D341Med (cell line): ENCODE measurements at places on chromosomes 4 and X.
A peak's percentile ranks its signal among the peaks of the same experiment; 100 is the strongest.

DNA sequence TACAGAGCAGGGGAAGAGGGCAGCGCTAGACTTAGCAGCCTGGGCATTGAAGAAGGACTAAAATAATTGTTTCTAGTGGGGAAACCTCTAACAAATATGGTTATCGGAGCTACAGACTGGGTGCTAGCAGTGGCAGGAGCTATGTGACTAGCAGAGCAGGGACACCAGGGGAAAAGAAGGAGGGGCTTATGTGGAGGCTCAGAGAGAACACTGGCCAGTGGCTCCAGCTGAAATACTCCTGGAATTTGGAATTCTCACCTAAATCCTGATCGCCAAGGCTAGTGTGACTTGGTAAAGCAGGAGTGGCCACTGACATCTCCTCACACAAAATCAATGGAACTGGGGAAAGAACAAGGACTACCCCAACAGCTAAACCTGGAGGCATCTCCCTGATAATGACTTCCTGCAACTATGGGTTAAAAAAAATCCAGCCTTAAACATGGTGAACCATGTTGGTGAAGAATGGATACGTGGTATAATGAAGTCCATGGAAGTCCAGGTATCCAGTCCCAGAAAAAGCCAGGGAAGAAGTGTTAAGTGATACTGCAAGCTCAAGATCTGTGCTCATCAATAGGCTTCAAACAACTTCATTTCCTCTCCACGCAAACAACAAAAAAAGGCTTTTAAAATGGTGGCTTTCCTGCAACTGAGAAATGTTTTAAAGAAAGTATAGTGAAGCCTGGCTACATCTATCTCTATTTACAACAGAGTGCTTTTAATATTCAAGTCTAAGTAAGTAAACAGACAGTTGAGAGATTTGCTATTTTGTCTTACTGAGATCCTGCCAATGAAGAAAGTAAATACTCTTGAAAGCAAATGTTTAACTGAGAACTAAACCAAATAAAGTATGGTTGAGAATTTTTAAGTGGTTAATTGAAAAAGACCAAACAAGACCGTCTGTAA lies 1.8 kb downstream of the TAPT1 start:
- no peak for DNase-seq

DNA sequence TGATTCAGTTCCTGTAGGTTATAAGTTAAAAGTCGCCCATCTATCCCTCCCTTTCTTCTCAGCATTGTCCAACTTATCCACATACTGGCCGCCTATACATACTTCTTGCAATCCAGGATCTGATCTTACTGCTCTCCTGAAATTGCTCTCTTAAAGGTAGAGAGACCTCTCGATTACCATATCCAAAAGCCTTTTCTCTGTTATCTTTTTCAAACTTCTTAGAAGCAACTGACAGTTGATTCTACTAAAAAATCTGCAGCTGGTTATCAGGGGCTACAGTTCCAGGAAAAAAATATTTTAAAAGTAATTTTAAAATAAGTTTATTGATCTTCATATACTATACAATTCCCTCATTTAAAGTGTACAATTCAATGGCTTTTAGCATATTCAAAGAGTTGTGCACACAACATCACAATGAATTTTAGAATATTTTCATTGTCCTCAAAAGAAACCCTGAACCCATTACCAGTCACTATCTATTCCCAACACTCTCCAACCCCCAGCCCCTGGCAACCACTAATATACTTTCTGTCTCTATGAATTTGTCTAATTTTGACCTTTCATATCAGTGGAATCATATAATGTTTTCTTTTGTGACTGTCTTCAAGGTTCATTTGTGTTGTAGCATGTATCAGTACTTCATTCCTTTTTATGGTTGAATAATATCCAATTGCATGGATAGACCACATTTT lies 102.0 kb downstream of the HDAC8 start:
- DNase-seq, result no peak

DNA sequence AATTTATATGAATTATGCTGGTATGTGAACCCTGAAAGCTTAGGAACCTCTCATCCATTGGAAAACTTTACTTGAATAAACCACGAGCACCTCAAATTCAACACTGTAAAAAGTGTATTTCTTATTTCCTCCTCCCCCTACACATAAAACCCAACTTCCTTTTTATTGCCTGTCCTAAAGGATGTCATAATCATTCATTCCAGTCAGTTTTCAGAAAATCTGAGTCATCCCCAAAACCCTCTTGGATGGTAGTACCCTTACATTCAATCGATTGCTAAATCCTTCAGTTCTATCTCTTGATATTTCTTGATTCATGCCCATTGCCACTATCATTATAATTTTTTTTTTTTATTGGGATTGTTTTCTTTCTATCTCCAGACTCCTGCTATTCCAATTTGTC lies 91.1 kb upstream of the ATP8A1 start:
- no peak for DNase-seq

- DNase-seq, result no peak
Measured at GRCh38 chr4:119299260-119299671, 22.7 kb downstream of the FABP2 start.

DNA sequence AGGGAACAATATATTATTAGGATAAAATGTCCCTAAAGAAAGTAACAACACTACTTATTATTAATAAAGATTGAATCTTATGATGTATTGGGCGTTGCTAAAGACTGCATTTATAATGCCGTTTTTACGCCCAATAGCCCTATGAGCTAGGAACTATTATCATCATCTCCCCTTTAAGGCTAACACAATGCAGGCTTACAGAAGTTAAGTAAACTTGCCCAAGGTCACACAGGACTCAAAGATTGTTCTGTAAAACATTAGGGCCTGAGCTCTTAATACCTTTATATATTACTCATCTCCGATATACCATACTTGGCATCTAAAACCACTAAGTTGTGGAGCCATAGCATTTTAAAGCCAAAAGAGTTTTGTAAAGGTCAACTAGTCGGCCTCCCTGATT lies 149.5 kb downstream of the FAM13A start:
- no peak for DNase-seq

GRCh38 chr4:169256101-169256612 lies 14.6 kb downstream of the SH3RF1 start:
- DNase-seq, result no peak

DNA sequence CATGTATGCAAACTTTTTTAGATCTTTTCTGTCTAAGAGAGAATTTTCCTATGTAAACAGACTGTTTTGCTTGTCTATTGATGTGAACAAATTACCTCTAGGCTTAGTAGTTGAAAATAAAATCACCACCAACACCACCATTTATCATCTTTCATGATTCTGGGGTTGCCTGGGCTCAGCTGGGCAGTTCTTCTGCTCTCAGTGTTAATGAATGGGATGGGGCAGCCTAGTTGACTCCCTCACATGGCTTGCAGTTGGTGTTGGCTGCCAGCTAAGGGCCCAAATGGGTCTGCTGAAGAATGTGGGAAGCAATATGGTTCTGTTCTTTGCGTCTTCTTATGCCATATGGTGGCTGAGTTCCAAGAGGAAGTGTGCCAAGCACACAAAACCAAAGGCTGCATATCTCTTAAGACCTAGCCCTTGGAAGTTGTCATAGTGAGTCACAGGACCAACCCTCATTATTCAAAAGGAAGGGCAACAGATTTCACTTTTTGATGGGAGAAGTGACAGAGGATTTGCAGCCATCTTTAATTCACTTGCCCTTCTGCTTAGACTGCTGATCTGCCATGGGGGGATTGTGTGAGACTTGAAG lies 17.9 kb downstream of the REELD1 start:
- no peak for DNase-seq

DNA sequence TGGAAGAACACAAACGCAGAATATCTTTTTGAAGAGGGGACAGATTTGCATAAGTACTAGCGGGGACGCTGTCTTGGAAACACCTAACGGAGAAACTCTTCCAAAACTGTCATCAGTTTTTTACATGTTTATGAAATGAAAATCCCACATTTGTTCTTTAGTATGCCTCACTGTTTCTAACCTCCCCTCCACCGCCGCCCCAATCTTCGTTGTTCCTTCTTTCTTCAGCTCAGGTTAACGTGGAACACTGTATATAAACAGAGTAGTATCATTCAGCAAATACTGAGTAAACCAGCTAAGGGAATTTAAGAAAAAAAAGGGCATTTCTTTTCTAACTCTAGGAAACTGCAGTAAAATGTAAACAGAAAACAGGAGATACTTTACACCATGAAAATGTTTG lies 2345.6 kb downstream of the PCDH7 start:
- no peak for DNase-seq

- no peak for DNase-seq
Measured at GRCh38 chrX:19673375-19674040, 158.2 kb upstream of the MAP3K15 start.

GRCh38 chrX:2903366-2903765 lies 25.8 kb downstream of the ARSD start:
- DNase-seq, result no peak

- DNase-seq, result peak; percentile 71
Measured at GRCh38 chr4:150385606-150386005, 196.3 kb upstream of the MAB21L2 start.

DNA sequence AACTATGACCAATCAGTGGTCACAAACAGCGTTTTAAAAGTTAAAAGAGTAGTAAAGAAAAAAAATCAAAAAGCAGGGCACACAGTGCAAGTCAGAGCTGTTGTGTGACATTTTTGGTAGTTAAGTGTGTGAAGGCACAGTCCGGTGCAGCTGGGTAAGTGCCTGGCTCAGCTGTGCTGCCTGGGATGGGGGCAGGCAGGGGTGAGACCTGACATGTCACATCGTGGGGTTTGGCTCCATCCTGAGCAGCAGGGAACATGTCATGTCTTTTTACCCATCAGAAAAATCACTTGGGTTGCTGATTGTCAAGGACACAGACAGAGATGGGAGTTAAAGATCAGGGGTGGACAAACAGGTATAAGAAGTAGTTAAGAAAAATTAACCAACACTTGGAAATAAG lies 125.1 kb downstream of the NSUN7 start:
- DNase-seq, result no peak

- DNase-seq, result no peak
Measured at GRCh38 chr4:120277391-120277790, 210.7 kb upstream of the MAD2L1 start.

DNA sequence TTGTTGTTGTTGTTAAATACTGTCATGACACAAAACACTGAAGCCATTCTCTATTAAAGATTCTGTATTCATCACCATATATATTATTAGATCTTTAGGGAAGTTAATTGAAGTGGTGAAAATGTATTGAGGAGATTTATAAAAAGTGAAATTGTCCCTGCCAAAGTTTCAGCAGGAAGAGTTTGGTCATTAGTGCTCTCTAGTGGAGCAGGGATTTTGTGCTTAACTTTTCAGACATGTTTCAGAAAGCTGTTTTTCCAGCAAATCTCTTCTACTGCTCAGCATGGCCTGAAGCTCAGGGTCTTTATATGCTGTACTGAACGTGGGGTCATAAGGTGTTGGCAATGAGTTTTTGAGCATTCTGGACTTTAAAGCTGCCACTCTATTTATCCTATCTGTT lies 36.7 kb upstream of the CXXC4 start:
- DNase-seq, result no peak

DNA sequence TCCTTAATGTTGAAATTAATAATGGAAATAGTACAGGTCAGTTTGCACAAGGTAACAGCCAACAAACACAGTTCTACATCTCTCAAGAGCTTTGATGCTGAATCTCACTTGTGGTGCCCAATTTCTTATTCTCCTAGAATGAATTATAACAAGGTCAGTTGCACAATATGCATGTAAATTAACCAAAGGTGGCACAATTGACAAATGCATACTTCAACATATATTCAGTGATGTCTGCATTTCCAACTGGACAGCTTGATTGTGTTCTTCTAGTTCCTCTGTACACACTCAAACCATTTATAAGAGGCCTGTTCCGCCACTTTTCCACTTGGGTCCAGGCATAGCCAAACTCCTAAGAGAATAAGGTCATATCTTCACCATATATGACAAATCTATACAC lies 210.3 kb upstream of the EPHA5 start:
- no peak for DNase-seq

GRCh38 chrX:134173541-134174272 lies 63.3 kb upstream of the CCDC160 start:
- DNase-seq, result peak; percentile 12

DNA sequence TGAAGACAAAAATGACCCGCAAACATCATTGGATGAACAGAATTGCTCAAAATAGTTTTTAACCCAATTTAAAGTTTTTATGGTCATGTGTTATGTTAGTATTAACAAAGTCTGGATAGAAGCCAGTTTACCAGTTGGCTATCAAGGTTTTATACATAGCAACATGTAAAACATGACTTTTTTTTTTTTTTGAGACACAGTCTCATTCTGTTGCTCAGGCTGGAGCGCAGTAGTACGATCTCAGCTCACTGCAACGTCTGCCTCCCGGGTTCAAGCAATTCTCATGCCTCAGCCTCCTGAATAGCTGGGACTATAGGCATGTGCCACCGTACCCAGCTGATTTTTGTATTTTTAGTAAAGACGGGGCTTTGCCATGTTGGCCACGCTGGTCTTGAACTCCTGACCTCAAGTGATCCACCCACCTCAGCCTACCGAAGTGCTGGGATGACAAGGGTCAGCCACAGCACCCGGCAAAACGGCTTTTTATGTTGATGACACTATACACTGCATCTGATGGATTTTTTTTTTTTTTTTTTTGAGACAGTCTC lies 3.4 kb downstream of the SAT1 start:
- no peak for DNase-seq

GRCh38 chrX:120604361-120604782 lies 471 bp downstream of the MCTS1 start:
- peak; percentile 62 for DNase-seq

DNA sequence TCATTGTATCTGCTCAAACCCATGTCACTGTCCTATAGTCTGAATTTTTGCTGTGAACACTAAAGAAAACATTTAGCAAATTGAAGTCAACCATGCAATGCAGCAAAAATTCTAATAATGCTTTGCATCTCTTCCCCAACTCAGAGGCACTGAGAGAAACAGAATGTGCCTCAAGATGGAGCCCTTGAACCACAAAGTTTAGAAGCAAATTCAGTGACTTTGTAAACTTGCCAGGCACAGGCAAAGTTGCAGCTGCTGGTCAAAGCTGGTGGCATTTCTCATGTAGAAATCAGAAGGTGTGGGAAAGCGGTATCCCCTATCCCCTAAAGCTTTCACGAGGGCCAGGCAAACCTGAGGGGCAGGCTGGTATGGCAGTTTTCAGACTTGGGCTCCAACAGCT lies 121.7 kb upstream of the DIPK2B start:
- DNase-seq, result no peak

- DNase-seq, result no peak
Measured at GRCh38 chr4:131584587-131584986, 1564.5 kb upstream of the PCDH10 start.
